ENCODE measurements at places on chromosomes 4 and X.

- DNase-seq, result no peak
These were observed 312.7 kb downstream of the RAB28 start for GRCh38 chr4:13171292-13172057.

GRCh38 chr4:150106886-150107285 is 28.6 kb downstream of the DCLK2 start:
- no peak for DNase-seq

- DNase-seq, result no peak
These were observed 43.9 kb upstream of the GPR50 start for GRCh38 chrX:151132531-151132930.

DNA sequence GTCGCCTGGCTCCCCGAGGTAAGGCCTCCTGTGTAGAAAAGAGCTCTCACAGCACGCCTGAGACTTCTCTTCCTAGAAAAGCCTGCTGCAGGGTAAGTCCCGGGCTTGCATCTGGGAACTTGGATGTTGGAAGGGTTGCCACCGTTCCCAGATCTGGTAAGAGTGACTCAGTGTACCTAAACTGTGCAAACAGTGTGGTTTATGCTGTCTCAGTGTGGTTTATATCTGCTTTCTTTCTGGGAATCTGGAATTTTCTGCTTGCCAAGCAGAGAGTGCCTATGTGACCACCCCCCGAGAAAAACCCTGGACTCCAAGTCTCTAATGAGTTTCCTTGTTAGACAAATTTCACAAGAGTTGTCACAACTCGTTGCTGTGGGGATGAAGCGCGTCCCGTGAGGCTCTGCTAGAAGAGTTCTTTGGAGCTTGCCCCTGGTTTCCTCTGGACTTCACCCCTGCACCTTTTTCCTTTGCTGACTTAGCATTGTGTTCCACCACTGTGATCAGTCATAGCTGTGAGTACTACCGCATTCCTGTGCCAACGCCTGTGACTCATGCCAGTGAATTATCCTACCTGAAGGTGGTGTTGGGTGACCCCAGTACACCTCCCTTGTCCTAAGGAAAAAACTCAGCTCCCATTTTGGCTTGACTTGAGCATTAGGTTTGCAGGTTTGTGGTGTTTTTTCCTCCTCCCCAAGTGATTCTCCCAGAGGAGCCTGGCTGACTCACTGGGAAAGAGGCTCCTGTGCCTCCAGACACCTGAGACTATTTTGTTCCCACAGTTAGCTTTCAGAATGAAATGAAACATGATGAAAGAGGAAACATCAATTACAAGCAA is 14.5 kb downstream of the SLC2A9 start:
- no peak for DNase-seq

DNA sequence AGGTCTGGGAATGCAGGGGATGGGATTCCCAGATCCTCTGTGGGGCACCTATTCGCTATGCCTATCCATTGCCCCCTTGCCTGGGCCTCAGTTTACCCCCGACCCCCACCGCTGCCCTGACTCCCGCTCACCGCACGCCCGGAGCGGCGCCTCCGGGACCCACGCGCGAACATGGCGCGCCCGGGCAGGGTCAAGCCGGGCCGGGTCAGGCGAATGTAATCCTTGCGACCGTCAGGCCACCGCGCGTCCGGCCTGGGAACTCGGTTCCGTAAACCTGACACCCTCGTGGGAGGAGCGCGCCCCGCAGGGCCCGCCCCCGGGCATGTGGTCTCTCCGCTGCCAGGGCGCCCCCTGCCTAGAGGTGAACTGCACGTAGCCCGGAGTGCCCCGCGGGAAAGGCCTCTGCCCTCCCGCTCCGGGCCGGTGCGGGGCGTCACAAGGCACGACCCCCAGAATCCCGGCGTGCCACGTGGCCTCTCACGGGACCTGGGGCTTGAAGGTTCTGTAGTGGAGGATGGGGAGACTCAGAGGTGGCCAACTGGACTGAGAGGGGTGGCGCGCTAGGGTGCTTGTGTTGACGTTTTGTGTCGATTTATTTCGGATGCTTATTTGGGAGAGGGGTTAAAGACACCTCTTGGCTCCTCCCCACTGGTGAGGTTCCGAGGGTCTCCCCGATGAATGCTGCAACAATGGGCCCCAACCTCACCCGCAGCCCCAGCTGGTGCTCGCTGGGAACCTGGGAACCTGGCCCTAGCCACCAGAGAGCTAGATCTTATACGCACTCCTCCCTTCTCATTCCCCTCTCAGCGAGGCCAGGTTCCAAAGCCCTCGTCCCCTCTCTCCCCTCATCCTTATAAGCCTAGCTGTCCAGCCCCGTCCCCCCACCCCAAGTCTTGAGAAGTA is at the start of gene PRICKLE3:
PRICKLE3 (minus strand) TSS at position 249 of the 903 bp plus-strand sequence; CDS start at position 173, 76 bp downstream.
- no peak for DNase-seq

DNA sequence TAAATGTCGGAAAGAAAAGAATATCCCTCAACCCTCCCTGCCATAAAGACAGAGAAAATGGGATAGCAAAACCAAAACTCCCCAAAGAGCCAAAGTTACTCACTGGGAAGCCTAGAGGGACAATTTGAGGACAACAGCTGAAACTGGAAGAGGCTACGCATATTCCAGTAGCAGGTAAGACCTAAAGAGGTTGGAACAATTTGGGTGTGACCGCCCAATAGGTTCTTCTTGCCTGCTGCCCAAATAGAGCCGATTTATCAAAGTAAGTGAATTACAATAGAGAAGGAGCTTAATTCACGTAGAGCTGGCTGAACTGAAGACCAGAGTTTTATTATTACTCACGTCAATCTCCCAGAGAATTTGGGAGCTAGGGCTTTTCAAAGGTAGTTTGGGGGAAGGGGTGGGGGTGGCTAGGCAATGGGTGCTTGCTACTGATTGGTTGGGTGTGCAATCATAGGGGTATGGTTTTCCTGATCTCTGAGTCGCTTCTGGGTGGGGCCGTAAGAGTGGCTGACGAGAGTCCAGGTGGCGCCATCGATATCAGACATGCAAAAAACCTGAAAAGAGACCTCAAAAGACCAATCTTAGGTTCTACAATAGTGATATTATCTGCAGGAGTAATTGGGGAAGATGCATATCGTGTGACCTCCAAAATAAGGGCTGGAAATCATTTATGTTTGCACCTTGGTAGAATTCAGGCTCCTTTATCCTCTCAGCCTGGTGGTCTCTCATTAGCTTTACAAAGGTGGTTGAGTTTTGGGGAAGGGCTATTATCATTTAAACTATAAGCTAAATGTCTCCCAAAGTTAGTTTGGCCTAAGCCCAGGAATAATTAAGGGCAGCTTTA is 39.0 kb upstream of the SLC7A3 start:
- no peak for DNase-seq

All from activated naive CD8-positive, alpha-beta T cell treated with anti-CD3 and anti-CD28 coated beads, Interleukin-2, amount 50 U/mL, for 16 hours (primary cell).